ENCODE measurements at places on chromosomes 16 and 17. TPM values are rescaled to one million over a fixed set of nuclear protein-coding genes. Genes with fewer than 3 reads are reported as not detected.

The GPRC5B gene
- 36.5 TPM for total RNA-seq

The NFATC3 gene
- 15.0 TPM for total RNA-seq

The RHBDF1 gene
- total RNA-seq = 28.2 TPM

The METTL2A gene
- total RNA-seq = 28.5 TPM

The GAS7 gene
- 0.32 TPM for total RNA-seq

The MT1H gene
- not detected for total RNA-seq

The METRNL gene
- total RNA-seq = 46.0 TPM

The NLRC5 gene
- 3.4 TPM for total RNA-seq

The STH gene
- not detected for total RNA-seq

The HOXB5 gene
- 2.1 TPM for total RNA-seq

The DYNLRB2 gene
- not detected for total RNA-seq

The AIPL1 gene
- not detected for total RNA-seq

The TPSG1 gene
- total RNA-seq = 0.16 TPM

The SEPTIN1 gene
- 2.2 TPM for total RNA-seq

The PYY gene
- total RNA-seq = 0.08 TPM

The GPR139 gene
- total RNA-seq = not detected

The CHP2 gene
- not detected for total RNA-seq

The GFAP gene
- total RNA-seq = 0.66 TPM

The TMC7 gene
- total RNA-seq = 5.3 TPM

The GRB2 gene
- 92.0 TPM for total RNA-seq

The PIRT gene
- not detected for total RNA-seq

The TBC1D3C gene
- not detected for total RNA-seq

The SLC25A10 gene
- 26.6 TPM for total RNA-seq

The POLR3K gene
- 31.2 TPM for total RNA-seq

The KRTAP4-7 gene
- not detected for total RNA-seq

The ZPBP2 gene
- total RNA-seq = not detected

The DHX58 gene
- 0.37 TPM for total RNA-seq

The PRSS53 gene
- 1.1 TPM for total RNA-seq

All from A549 treated with AZD2906 at 1 μM for 4 hours (cell line).